ENCODE measurements at places on chromosomes 2 and 18.

DNA sequence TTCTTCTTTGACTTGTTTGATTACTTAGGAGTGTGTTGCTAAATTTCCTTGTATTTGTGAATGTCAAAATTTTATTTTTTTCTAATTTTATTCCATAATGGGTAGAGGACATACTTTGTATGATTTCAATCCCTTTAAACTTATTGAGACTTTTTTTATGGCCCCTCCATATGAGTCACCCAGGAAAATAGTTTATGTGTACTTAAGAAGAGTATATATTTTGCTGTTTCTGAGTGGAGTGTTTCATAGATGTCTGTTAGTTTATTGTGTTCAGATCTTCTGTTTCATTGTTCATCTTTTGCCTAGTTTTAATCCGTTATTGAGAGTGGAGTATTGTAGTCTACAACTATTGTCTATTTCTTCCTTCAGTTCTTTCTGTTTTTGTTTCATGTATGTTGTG, 81.9 kb downstream of the EPB41L5 start:
- DNase-seq: no peak

- DNase-seq: no peak
Observed at GRCh38 chr18:62717925-62718800, 2.8 kb downstream of the PHLPP1 start.

- DNase-seq: no peak
Observed at GRCh38 chr18:35192415-35192814, 48.4 kb upstream of the ZNF397 start.

- no peak for DNase-seq
Observed at GRCh38 chr18:57439609-57439968, 4.4 kb downstream of the ONECUT2 start.

DNA sequence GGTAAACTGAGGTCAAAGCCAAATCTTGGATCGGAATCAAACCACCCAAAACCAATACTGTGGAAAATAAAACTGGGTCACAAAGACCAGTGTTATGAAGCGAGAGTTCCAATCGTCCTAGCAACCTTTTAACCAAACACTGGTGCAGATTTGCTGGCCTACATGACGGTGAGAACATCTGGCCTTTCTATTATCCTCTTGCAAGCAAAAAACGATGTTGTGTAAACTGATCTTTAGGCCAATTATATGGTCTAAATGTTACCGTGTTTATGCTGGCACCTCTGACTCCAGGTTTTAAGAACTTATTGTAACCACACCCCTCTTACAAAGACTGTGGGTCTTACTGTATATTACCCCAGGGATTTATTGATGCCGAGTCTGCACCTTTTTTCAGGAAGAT, 145.9 kb downstream of the GFPT1 start:
- no peak for DNase-seq

- DNase-seq: no peak
Observed at GRCh38 chr18:57077786-57078552, 68.9 kb upstream of the BOD1L2 start.

- peak; percentile 16 for DNase-seq
Observed at GRCh38 chr2:118032169-118033013, 18.5 kb upstream of the CCDC93 start.

DNA sequence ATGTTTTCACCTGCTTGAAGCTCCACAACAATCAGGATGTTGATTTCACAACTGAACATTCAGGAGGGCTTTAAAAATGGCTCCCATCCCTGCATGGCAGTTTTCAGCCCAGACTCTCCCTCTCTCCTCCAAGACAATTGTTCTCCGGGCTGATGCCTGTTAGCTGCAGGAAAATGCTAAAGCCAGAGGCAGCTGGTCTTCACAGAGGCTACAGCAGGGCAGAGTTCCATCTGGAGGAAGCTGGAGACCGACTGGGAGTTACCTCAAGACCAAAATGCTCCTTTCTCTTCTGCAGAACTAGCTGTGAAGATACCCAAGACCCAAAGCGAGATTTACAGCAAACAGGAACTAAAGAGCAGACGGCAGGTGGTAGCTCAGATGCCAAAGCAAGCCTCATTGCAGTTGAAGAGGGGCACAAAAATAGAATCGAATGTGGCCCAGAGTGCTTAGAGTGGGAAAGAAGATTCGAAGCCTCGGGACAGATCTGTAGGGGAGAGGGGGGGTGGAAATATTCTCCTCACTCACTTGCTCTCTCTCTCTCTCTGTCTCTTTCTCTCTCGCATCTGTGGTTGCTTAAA, 423.6 kb downstream of the ZNF521 start:
- no peak for DNase-seq

GRCh38 chr2:85534881-85535280, 4.1 kb upstream of the MAT2A start:
- no peak for DNase-seq

GRCh38 chr2:66212749-66213148, 222.2 kb upstream of the MEIS1 start:
- no peak for DNase-seq

- DNase-seq: no peak
Observed at GRCh38 chr18:30486856-30487255, 555.7 kb downstream of the DSC3 start.

- no peak for DNase-seq
Observed at GRCh38 chr2:45769056-45769455, 117.6 kb downstream of the PRKCE start.

- no peak for DNase-seq
Observed at GRCh38 chr2:106129592-106129991, 64.5 kb downstream of the UXS1 start.

GRCh38 chr2:168348076-168348475, 100.7 kb upstream of the STK39 start:
- DNase-seq: peak; percentile 4

DNA sequence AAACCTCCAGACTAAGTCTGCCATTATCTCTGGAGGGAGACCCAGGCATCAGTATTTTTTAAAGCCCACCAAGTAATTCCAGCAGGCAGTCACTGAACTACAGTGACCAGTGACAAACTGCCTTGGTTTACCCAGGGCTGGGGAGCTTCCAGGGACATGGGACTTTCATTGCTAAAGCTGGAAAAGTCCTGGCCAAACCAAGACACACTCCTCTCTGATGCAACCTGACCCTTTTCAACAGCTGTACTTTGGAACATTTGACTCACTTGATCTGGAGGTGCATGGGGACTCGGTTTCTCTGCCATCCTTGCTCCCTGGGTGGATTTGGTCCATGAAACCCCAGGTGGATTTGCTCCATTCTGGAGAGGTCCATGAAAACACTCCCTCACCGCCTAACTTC, 7.0 kb downstream of the MRO start:
- DNase-seq: no peak

GRCh38 chr2:48248251-48248933, 281.6 kb upstream of the STON1 start:
- no peak for DNase-seq

GRCh38 chr18:50013363-50014138, 181.4 kb downstream of the MYO5B start:
- no peak for DNase-seq

DNA sequence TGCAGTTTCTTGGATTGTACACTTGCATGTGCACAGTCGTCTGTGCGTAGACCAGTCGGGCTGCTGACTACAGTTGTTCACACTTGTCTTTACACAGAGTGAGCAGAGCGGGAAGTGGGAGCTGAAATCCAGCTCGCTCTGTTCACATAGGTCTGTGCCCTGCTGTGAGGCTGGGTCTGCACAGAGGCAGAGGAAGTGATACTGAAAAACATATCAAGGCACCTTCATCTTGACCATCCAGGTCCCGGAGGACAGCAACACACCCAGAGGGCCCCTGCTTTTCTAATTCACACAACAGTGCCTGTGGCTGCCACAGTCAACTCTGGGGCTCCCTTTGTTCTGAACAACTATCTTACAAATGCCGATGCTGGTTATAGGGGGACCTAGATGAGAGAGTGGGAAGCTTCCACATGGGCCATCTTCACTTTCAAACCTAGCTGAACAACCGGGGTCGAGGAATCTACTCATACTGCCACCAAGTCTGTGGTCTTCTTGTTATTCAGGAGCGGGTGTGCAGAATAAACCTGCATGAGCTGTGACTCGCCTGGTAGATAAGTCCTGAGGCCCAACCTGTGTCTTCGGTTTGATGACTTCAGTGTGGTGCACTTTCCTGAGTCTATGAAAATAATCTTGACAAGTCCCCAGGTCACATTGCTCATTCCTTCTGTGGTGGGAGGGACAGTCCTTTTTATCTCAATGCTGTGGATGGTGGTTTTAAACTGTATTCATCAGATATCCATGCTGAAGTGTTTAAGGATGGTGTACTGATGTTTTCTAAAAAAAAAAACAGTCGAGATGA, 3.5 kb upstream of the ADNP2 start:
- DNase-seq: no peak

DNA sequence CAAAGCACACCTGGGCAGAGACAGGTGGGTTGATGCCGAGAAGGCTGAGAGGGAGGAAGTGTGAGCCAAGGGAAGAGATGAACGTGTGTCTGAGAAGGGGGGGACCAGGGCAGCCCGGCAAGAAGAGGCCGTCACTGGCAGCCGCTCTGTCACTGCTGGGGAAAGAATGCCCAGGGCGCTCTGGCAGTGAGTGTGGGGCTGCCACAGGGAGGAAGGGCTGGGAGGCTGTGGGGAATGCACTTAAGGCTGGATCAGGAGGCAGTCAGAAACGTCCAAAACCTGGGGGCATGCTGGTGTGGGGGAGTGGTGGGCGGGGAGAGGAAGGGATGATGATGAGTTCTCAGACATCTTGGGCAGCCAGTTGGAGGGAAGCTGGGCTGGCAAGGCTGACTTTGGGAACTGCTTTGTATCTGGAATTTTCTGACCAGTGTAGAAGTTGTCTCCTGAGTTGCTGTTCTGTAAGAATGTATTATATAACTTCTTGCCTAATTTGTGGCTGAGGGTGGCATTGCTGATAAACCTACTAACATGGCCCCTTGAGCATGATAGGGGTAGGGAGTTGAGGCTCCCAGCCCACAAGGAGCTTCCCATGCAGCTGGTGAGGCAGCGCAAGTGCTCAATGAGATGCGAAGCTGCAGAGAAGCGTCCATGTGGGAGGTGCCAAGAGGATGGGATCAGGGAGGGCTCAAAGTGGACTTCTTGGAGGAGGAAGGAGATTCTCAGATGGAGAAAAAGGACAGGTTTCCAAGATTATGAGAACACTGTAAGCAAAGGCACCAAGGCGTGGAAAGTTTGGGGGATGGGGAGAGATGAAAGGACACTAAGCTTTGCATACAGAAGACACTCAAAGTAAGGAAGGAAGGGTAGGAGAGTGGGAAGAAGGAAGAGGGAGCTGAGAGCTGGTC, 185.1 kb upstream of the HAAO start:
- no peak for DNase-seq

GRCh38 chr2:13289310-13289709, 572.6 kb downstream of the TRIB2 start:
- no peak for DNase-seq

- DNase-seq: no peak
Observed at GRCh38 chr2:70930371-70931329, 5.0 kb upstream of the ATP6V1B1 start.

GRCh38 chr2:10329880-10330699, 27.4 kb downstream of the HPCAL1 start:
- peak; percentile 30 for DNase-seq

GRCh38 chr18:27861539-27861938, 315.4 kb downstream of the CDH2 start:
- no peak for DNase-seq

DNA sequence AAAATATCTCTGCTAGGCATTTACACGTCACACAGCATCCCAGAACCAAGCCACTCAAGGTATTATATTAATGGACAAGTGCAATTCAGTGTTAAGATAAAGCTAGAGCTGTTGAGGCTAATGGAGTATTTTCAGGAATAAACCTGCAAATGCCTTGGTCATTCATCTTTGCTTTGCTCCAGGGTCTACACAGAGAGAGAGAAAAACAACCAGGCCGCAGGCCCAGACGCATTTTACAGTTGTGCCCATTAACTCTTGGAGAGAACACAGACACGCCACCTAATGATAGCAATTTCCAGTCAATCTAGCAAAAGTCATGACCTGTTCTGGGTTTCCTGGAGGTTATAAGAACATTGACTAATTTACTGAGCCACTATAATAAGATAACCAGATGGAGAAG, 829.3 kb downstream of the LRRTM4 start:
- no peak for DNase-seq

GRCh38 chr18:55142410-55142809, 183.1 kb upstream of the CCDC68 start:
- DNase-seq: no peak

DNA sequence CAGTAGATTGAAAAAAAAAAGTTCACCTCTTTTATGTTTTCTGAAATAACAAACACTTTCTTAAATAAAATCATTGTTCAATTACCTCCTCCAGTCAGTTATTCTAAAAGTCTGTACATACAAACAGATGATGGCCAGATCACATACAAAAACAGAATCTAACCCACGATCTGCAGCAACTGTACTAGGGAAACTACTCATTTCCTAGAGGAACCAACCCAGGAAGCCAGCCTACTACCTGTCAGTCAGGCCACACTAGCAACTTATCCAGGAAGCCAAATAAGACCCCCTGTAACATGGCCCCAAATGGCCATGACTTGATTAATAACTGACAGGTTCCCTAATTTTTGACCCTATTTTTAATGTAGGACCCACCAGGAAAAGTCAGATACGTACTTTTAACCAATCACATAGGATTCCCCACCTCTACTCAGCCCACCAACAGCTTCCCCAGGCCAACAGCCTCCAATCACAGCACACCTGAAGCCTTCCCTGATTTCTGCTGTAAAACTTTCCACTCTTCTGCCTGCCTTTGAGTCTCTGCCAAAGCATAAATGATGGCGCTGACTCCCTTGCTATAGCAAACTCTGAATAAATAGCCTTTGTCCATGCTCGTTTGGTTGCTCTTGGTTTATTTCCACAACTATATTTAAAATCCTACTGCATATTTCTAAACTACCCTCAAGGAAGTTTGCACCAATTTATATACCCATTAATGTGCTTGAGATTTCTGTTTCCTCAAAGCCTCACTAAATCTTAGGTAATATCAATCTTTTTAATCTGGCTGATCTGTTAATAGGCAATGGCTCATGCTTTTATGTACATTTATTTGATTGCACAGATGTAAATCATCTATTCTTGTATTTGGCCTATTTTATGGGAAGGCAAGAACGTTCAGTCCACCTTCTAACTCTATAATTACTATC, 486.4 kb downstream of the FBXO15 start:
- no peak for DNase-seq

DNA sequence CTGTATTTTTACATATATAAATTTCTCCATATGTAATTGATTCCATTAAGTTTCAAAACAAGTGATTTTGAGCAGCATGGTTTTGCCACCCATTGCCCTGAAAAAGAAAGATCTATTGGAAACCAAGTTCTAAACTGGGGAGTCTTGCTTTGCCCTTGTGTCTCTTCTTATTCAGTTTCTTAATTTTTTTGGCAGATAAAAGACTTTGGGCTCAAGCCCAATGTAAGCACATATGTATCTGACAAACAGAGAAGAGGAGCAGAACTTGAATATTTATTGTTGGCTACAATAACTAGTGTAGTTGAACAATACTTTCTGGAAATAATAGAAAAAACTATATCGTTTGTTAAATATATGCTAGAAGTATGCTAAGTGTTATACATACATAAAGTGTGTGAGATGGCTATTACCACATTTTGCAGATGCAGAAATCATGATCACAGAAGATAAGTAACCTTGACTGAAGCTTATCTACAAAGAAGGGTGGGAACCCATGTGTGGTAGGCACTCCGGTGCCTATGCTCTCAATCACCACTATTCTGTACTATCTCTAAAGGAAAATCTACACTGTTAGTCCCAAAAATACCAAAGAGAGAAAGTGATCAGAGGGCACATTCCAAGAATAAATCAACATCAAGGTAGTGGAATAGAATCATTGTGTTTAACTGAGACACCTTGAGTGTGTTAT, 109.1 kb downstream of the PLA2R1 start:
- DNase-seq: no peak

Data from stimulated activated CD4-positive, alpha-beta T cell treated with anti-CD3 and anti-CD28 coated beads, Interleukin-4, amount 100 ng/mL, for 1 hour (primary cell).